ENCODE measurements at places on chromosomes 11 and 22.

GRCh38 chr11:125315079-125315740 lies 150.7 kb downstream of the PKNOX2 start:
- no peak for DNase-seq

DNA sequence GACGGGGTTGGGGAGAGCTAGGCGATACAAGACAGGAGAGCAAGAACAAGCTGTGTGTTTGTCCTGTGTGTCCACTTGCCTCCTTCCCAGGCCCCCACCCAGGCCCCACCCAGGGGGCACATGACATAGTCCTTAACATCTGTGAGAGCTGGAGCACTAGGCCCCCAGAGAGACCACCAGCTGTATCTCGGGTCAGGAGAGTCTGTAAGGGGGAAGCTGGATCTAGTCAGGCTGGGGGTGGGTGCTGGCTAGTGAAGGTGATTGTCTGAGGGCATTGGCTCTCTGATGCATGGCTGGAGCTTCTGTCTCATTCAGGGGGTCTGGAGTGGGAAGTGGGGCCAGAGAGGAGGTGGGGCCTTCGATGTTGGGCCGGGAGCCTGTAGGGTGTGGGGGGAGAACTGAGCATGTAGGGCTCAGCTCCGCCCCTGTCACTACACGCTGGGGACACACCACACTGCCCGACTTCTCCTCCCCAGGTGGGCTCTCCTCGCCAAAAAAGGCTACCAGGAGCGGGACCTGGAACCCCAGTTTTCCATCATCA lies 571 bp downstream of the P2RX6 start:
- DNase-seq = no peak

DNA sequence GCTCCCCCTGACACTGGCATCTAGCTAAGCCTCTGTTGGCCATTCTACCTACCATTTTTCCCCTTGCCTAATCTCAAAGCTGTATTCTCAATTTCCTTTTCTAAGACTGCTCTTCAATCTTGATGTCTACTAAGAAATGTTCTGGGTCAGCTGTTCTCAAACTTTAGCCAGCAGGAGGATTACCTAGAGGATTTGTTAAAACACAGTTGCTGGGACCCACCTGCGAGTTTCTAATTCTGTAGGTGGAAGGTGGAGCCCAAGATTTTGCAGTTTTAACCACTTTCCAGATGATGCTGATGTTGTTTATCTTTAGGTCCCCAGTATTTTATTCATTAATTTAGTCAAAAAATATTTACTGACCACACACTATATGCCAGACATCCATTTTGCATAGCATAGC lies 9.3 kb upstream of the ARHGAP42 start:
- DNase-seq = no peak

DNA sequence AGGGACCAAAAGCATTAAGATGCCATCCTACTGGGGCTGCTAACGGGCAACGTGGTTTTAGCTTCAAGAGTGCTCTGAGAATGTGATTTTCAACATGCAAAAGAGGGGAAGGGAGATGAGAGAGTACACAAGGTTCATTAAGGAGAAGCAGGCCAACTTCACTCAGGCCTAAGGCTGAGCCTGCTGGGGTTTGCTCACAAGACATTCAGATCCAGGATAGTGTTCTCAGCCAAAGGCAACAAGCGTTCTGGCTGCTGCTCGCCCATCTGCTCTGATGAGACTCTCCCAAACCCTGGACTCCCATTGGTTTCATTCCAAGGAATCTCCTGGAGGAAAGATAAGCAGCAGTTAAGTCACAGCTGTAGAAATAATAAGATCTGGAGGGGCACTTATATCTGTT lies 23.6 kb upstream of the UPB1 start:
- peak; percentile 60 for DNase-seq

- no peak for DNase-seq
These were observed 86.5 kb downstream of the MYEOV start for GRCh38 chr11:69380451-69380901.

DNA sequence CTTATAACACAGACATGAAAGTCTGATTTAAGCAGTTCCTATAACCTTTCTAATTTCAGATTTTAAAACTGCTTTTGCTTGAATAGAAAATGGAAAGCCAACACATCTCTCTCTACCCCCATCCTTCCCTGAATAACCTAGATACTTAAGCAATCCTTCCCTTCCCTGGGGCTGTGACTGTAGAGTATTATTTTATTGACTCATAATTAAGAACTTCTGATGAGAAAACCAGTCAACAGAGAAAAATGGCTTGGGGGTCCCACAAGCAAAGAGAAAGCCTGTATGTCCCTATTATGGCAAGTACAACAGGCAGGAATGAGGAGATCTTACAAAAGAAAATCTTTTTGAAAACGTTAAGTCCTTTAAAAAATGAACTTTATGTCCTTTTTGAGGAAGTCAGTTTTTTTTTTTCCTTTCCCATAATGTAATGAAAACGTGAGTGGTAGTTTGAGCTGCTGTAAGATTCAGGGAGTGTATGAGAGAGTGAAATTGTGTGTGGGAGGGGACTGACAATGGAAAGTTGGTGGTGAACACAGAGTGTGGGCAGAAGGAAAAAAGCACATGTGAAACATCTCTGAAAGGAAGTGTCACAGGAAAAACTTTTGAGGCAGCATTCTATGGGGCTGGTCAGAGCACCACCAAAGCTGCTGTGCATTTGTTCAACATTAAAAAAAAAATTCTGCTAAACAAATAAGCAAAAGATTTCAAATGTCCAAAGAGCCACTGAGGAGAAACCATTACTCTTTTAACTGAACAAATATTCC lies 154.6 kb downstream of the MAML2 start:
- peak; percentile 8 for DNase-seq

DNA sequence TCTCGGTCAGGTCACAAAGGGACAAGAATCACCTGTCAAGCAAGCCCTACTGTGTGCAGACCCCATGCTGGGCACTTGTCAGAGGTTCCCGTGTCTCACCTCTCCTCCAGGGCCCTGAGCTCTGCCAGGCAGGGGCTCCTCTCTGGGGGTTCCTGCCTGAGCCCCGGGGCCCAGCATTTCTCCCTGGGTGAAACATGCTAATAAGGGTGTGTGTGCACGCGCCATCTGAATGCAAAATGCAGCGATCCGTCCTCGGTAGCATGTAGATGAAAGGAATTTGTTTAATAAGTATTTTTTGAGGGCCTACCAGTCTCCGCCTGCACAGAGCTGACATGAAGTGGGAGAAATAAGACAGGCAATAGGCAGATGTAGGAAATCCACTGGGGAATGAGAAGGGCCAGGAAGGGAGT lies 5.8 kb downstream of the ELFN2 start:
- DNase-seq = no peak

DNA sequence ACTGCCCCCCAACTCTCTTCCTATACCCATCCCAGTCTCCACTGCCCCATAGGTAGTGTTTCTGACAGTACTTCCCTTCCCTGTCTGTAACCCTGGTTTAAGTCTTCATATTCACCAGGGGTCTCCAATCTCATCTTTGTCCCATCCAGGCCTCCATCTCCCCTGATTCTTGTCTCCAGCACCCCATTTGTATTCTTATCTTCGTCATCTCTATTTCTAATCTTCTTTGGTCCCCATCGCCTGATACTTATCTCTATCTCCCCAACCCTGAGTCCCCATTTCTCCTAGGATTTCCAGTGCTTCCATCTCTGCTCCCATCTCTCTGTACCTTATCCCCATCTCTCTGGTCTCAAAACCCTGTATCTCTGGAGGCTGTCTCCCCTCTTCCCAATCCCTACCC lies 1.8 kb downstream of the PHOX2A start:
- DNase-seq = no peak

DNA sequence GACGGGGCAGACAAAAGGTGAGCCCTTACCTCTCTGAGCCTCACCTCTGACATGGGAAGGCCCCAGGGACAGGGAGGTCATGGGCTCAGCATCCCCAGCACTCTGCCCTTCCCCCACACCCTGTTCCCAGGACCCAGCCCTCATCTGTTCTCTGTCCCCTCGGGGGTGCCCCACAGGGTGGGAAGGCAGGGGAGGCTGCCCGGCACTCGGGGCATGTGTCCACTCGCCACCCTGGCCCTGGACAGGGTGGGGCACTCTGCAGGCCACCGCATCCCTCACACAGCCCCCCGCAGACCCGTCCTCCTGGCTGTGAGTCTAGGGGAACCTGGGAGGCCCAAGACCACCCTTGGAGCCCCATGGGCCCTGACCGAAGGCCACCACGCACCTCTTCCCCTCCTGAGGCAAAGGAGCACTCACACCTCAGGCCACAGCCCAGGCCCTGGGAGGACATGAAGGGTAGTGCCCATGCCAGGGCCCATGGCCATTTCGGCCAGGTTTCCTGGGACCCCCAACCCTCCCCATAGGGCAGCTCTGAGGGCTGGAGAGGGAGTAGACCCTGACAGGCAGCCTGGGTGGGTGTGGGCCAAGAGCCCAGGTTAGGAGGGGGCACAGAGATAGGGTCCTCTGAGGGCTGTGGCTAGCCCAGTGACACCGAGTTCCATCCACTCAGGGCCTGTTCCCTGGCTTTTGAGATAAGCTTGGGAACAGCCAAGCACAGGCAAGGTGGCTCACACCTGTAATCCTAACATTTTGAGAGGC lies 193.1 kb downstream of the IGLL1 start:
- DNase-seq = no peak

- DNase-seq = no peak
These were observed 14.3 kb upstream of the BEST1 start for GRCh38 chr11:61935861-61936260.

DNA sequence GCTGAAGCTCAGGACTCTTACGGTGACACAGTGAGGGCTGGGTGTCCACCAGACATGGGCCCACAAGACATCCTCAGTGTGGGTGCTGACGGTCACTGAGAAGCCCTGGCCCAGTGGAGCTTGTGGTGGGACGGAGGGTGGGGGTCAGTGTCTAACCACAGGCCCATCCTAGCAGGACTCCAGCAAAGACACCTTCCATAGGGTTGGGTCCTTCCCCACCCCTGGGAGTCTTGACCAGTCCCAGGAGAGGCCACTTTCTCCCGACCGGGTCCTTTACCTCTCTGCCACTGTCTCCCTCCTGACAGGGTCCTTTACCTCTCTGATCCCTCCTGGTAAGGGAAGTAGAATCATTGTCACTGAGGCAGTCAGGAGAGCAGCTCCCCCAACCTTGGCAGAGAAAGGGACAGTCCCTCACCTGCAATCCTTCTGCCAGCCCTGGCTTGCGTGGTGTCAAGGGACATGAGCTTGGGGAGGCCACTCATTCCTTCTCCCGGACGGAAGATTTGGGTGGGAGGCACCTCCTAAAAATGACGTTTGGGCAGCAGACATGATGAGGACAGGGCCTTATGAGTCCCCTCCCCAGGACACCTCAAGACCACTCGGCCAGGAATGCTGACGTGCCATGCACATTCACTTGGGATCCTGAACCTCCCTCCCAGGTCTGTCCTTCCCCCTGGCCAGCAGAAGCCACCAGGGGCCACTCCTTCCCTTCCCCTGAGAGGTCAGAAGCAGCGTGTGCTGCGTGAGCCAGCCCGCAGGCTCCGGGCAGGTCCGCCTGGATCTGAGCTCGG lies 91.5 kb upstream of the FGF3 start:
- no peak for DNase-seq

- no peak for DNase-seq
These were observed 1.3 kb downstream of the LRP5 start for GRCh38 chr11:68313574-68314202.

DNA sequence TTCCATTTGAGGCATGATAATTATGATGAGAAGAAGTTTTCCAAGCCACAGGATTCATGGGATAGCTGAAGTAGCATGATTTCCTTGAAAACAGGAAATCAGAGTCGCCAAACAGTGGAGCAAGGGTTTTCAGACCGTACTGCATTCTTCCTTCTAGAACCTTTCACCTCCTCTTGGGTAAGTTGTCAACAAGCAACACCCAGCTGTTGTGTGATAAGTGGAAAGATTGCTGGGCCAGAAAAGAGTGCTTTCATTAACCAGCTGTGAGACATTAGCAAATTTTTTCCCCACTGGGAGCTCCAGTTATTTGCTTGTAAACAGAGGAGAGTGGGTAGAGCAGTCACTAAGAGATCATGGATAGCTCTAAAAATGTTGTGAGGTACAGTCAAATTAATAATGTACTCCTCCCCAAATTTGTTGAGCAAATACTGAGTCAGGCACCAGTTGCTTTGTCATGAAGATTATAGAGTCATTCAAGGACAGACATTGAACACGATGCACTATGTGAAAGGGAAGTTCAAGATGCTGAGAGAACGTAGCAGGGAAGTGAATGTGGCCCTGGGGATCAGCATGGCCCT lies 11.7 kb upstream of the MPEG1 start:
- peak; percentile 37 for DNase-seq

GRCh38 chr11:2566223-2567025 lies 121.6 kb downstream of the KCNQ1 start:
- no peak for DNase-seq

DNA sequence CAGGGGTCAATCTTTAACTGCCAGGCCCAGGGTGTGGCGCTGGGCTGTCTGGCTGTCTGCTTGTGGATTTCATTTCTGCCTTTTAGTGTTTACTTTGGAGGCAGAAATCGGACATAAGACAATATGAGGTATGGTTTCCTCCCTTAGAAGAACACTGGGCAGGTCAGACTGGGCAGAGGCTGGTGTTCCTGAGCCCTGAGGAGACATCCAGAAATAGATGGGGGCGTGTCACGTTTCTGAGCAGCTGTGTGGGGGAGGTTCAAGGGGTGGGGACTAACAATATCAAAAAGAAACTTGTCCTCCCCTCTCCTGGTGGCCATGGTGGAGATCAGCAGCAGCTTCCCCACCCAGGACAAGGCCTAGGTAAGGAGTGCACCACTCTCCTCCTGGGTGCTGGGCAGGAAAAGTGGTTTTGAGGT lies at the start of gene ART1:
Gene ART1 (plus strand): TSS at position 312 of the 419 bp plus-strand sequence. CDS start 14,086 bp downstream, outside the sequence.
- DNase-seq = no peak

- DNase-seq = no peak
These were observed 11.6 kb downstream of the UCP3 start for GRCh38 chr11:73997120-73997770.

DNA sequence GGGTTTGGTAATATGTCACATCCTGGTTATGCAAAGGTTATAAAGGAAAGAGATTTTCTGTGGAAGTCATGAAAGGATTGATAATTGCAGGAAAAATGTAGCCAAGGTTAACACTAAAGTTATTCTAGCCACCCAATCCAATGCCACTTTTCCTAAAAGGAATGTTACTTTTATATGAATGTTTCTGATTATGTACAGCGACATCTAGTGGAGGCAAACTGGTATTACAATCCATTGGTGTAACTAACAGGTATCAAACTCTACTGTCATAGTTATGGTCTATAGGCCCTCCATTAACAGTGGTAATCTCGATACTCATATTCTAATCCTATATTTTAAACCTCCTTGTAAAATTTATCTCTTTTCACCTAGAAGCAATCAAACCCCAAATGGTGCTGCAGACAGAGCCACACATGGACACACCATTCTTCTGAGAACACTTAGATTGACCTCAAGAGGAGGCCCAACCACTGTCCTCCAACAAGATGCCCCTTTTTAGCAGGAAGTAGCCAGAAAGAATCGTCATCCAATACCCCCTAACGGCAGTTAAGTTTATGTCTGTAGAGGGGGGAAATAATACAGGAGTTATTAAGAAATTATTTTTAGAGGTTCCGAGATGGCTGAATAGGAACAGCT lies 74.9 kb upstream of the RAG2 start:
- DNase-seq = peak; percentile 7

DNA sequence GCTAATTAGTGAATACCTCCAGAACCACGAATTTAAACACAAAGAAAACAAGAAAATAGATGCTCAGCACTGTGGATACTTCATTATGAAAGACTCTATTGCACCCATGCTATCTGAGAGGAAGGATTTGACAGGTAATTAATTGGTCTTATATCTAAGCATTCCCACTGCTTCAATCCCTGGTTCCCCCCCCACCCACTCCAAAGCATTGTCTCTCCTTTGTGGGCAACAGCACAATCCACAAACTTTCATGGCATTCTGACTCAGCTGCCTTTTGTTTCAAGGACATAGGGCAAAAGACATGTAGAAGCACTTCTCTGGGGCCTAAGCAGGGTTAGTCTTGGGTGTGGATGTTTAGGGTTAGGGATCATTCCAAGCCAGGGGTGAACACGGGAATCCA lies 551.4 kb downstream of the BUD13 start:
- no peak for DNase-seq
